Body of pancreas (tissue), 4 donors: ENCODE measurements at places on chromosomes 12 and 14. TPM values are rescaled to one million over a fixed set of nuclear protein-coding genes. Genes with fewer than 3 reads are reported as not detected.

IPO8 gene
- total RNA-seq, result 15.8 TPM

TAMALIN gene
- total RNA-seq, result 7.0 TPM

FAM181A gene
- not detected for total RNA-seq

CCDC88C gene
- 36.3 TPM for total RNA-seq

DNA sequence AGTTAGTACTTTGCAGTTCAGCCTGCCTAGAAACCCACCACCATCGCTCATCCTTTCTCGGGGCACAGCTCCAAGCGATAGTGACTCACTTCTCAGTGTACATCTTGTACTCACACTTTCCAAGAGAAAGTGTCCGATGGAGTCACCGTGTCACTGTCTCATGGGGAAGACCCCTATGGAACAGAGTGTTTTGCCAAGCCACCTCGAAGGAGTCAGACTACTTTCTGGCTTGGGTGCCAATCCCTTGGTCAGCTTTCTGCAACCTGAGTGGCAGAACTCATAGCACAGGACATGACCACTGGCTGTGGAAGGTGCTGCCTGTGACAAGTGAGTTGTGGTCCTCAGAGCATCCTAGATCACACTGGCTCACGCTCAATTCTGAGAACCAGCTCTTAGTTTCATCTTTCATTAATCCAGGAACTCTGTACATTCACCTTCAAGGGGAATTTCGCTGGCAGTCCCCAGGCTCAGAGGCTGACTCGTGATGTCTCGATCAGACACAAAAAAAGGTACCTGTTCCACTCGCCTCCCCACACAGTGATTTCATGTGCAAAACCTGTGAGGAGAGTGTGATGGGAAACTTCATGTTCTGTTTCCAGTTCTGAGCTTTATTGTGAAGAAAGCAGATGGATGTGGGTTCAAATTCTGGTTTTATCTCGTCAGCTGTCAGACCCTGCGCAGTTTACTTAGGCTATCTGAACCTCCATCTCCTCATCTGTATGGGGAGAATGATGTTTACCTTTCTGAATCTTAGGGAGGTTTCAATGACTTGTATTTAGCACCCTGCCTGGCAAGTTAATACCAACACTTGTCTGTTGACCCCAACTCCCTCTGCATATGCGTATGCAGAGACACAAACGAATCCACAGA, 127.3 kb upstream of the CCND2 start:
- no peak for DNase-seq

DNA sequence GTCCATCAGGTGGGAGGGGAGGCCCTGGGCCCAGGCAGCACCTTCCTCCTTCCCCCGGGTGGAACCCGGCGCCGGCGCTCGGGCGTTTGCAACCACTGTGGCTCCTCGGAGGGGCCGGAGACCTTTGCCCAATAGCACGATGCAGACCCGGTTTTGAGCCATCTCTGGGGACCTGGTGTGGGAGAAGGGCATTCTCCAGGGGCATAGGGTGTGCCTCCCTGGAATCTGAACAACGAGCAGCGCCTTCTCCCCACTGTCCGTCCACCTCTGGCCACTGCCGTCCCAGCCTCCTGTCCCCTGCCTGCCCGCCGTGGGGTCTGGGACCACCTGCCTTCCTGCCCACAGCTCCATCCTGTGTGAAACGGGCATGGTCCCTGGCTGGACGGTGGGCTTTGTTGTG, 12.5 kb downstream of the ZFYVE21 start:
- DNase-seq, result no peak

DNA sequence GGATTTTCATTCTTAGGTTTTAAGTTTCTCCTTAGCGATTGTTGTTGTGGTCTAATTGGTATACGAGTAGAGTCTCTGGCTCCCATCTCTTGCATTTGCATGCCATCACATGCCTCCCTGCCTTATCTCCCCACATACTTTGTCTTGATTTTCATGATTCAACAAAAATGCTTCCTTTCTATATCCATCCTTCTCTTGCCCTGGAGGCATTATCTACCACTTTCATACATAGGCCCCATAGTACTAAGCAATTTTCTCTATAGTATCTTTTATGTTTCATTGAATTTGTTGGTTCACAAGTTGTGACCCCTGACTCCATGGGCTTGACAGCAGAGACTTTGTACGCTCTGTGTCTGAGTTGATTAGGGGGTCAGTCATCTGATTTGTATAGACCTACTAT, 226.1 kb downstream of the ACSS3 start:
- no peak for DNase-seq

DNA sequence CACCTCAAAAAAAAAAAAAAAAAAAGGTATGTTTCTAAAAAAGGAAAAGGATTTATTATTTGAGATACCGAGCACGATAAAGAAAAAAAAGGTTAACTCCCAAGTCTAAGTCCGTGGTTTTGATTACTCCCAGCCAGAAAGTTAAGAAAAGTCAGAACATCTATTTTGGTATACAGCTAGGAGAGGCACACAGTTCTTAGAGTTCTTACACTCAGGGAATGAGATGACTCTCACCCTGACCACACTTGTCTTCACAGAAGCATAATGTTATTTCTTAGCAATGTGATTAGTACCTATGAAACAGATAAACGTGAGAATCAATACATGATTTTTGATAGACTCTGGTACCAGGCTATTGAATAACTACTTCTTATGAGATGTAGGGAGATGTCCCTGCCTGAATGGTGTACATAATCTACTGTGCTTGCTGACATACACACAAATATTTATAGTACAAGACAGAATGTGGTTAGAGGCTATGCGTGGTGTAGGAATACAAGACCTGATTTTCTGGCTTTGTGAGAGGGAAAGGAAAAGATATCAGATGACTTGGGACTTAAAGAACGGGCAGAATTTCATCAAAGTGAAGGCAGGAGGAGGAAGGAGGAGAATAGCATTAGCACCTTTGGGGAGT, 31.6 kb downstream of the LIMA1 start:
- no peak for DNase-seq

- DNase-seq, result no peak
Observed at GRCh38 chr12:47770086-47770726, 2.8 kb upstream of the SLC48A1 start.

- DNase-seq, result no peak
Observed at GRCh38 chr14:81137316-81137715, 83.4 kb downstream of the GTF2A1 start.

DNA sequence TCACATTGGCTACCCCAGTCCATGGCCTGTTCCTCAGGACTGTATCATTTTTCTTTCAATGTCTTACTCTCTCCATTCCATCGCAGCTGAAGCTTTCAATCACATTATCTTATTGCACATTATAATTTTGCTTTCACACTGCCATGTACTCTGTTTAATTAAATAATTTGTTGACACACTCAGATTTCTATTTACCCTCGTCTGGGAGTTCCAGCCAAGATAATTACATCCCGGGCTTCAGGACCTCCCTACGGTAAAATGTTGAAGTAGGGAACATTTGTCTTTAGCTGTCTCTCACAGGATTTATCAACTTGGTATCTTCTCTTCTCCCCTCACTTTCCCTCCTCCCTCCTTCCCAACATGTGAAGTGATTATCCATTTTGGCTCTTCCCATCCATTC, 177.2 kb upstream of the RASSF8 start:
- no peak for DNase-seq

- no peak for DNase-seq
Observed at GRCh38 chr12:114710151-114710550, 26.2 kb upstream of the TBX3 start.
